Tibial nerve (tissue), 4 donors: ENCODE measurements at places on chromosomes 16 and 17.
A peak's percentile ranks its signal among the peaks of the same experiment; 100 is the strongest.

GRCh38 chr17:31321481-31321880 is at the start of gene EVI2A:
TSS of gene EVI2A (minus strand) at chr17:31321622. CDS start at chr17:31319013, 2,609 bp downstream.
- H3K27me3 ChIP-seq, result no peaks in the 10 kb centered on the region

DNA sequence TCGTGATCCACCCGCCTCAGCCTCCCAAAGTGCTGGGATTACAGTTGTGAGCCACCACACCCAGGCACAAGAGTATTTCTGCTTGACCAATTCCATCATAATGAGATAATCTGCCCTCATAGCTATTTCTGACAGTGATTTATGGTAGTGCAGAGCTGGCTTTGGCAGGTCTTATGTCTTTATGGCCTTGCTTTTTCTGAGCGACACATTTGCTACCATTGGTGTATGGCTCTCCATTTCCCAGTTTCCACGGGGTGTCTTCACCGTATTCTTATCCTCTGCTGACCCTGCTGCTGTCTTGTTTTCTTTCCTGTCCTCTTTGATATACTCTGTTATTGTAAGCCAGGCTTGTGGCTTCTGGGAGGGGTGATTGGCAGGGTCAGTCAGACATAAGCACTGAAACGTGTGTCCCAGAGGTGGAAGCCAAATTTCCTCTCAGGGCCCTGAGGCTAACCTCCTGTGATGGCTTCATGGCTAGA is 161.1 kb upstream of the TBX2 start:
- peaks cover 19% of the 10 kb centered on the region for H3K4me1 ChIP-seq
- no peak overlapping the region for H3K27ac ChIP-seq
- H3K4me3 ChIP-seq, result no peak overlapping the region
- DNase-seq, result no peak
- H3K27me3 ChIP-seq, result no peaks in the 10 kb centered on the region

DNA sequence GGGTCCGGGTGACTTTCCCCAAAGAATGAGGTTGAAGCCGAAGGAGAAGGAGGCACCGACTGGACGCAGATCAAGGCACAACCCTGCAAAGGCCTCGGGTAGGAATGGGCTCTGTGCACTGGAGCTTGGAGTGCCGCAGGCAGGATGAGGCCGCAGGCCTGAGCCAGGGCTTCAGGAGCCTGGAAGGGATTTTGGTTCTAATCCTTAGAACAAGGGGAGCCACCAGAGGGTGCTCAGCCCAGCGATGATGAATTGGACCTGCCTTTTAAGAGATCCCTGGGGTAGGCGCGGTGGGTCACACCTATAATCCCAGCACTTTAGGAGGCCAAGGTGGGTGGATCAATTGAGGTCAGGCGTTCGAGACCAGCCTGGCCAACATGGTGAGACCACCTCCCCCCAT is 8.1 kb downstream of the CIBAR2 start:
- H3K27ac ChIP-seq, result no peak overlapping the region
- no peaks in the 10 kb centered on the region for H3K36me3 ChIP-seq
- no peak for DNase-seq
- H3K27me3 ChIP-seq, result no peaks in the 10 kb centered on the region

GRCh38 chr17:75096082-75096625 is 8.4 kb downstream of the SLC16A5 start:
- no peak overlapping the region for H3K4me3 ChIP-seq
- H3K27ac ChIP-seq, result peak overlapping the region; percentile 56
- DNase-seq, result peak; percentile 37
- no peaks in the 10 kb centered on the region for H3K27me3 ChIP-seq
- peaks cover 22% of the 10 kb centered on the region for H3K4me1 ChIP-seq
- peaks cover 26% of the 10 kb centered on the region for H3K36me3 ChIP-seq

- no peak overlapping the region for H3K4me3 ChIP-seq
- H3K36me3 ChIP-seq, result peaks cover 9% of the 10 kb centered on the region
- no peaks in the 10 kb centered on the region for H3K4me1 ChIP-seq
- no peak for DNase-seq
- no peak overlapping the region for H3K27ac ChIP-seq
- no peaks in the 10 kb centered on the region for H3K27me3 ChIP-seq
These were observed 130.9 kb downstream of the STX8 start for GRCh38 chr17:9444687-9445086.

- no peak overlapping the region for H3K27ac ChIP-seq
- H3K27me3 ChIP-seq, result no peaks in the 10 kb centered on the region
- no peak for DNase-seq
- peaks cover 10% of the 10 kb centered on the region for H3K4me1 ChIP-seq
- no peak overlapping the region for H3K4me3 ChIP-seq
These were observed 4.0 kb downstream of the TMEM170A start for GRCh38 chr16:75460446-75460845.

- no peak overlapping the region for H3K27ac ChIP-seq
- no peak overlapping the region for H3K4me3 ChIP-seq
- H3K27me3 ChIP-seq, result no peaks in the 10 kb centered on the region
- peaks cover 10% of the 10 kb centered on the region for H3K36me3 ChIP-seq
These were observed 6.9 kb downstream of the MIEF2 start for GRCh38 chr17:18267366-18267765.

DNA sequence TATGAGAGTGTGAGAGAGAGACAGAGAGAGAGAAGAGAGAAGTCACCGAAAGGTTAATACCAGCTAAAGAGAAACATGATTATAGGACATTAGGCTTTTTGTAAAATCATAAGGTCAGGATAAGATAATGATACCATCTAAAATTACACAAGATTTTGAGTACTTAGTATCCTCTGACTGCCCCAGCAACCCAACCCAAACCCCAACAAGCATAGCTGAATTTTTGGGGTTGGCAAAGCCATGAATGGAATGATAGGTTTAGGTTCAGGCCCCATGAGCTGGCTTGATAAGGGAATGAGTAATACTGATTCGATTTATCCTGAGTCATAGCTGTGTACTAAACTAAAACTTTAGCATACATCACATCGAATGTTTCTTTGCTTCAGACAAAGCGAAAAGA is 259.5 kb downstream of the IRX3 start:
- no peak overlapping the region for H3K4me3 ChIP-seq
- no peaks in the 10 kb centered on the region for H3K4me1 ChIP-seq
- peaks cover 4% of the 10 kb centered on the region for H3K36me3 ChIP-seq
- no peak for DNase-seq

GRCh38 chr16:55062442-55062841 is 131.8 kb downstream of the IRX5 start:
- H3K36me3 ChIP-seq, result no peaks in the 10 kb centered on the region
- H3K4me3 ChIP-seq, result no peak overlapping the region
- no peaks in the 10 kb centered on the region for H3K4me1 ChIP-seq
- H3K27me3 ChIP-seq, result no peaks in the 10 kb centered on the region
- DNase-seq, result no peak

DNA sequence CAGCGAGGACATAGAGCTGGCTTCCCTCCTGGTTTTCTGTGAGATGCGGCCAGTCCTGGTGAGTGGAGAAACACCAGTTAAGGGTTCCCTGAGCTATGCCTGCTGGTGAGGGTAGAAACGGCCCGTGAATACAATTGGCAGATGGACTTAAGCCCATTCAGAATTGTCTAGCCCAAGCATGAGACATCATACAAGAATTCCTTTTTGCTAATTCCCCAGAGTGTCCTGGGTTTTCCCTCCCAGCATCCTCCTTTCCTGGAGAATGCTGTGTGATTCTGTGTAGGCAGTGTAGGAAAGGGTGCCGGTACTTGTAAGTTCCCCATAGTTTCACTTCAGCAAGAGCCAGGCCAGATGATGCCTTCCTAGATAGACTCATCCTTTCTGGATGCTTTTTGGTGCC is 65.1 kb downstream of the SDR42E1 start:
- no peak for DNase-seq
- no peaks in the 10 kb centered on the region for H3K4me1 ChIP-seq
- H3K36me3 ChIP-seq, result no peaks in the 10 kb centered on the region
- no peak overlapping the region for H3K27ac ChIP-seq

GRCh38 chr17:27475070-27475673 is 18.9 kb downstream of the KSR1 start:
- peaks cover 31% of the 10 kb centered on the region for H3K4me1 ChIP-seq
- no peak overlapping the region for H3K27ac ChIP-seq
- no peak overlapping the region for H3K4me3 ChIP-seq
- H3K36me3 ChIP-seq, result no peaks in the 10 kb centered on the region
- DNase-seq, result no peak
- no peaks in the 10 kb centered on the region for H3K27me3 ChIP-seq
